CD14-positive monocyte (primary cell): ENCODE measurements at places on chromosomes 6 and 20.

DNA sequence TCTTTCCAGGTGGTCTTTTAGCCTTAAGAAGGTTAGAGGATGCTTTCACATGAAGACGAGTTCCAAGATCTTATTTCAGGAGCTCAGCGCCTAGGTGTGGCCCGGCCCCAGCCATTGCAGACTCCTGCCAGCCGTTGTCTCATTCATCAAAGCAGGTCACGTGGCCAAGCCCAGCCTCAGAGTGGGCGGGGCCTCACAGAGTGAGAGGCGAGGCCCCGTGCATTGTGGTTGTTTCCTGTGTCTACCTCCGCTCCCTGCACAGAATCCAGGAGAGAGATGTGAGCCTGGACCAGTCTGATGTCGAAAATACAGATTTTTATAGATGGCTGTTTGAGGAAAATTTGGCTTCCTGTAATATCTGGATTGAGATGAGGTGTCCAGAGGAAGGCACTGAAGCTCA lies 49.2 kb upstream of the CST5 start:
- no peak overlapping the region for H3K27ac ChIP-seq
- no peak overlapping the region for H3K4me3 ChIP-seq
- H3K4me1 ChIP-seq = no peaks in the 10 kb centered on the region
- no peak for DNase-seq

- no peaks in the 10 kb centered on the region for H3K36me3 ChIP-seq
- no peak overlapping the region for H3K4me3 ChIP-seq
- no peak for DNase-seq
Measured at GRCh38 chr20:52219441-52219840, 27.9 kb upstream of the ZFP64 start.

DNA sequence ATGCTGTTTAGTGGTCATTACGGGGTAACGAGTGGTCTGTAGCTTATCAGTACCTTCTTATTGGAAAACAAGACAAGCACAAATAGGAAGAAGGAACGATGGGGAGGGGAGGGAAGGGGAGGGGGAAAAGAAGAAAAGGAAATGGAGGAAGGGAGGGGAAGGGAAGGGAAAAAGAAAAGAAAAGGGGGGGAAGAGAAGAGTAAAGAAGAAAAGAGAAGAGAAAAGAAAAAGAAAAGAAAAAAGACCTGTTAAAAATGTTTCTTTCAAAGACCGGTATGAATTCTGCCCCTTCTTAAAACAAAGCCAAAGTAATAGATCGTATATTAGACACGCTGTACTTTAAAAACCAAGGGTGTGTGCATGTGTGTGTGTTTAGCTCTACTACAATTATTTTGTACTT lies 2.4 kb upstream of the TENT5A start:
- DNase-seq = no peak
- H3K27ac ChIP-seq = no peak overlapping the region
- no peaks in the 10 kb centered on the region for H3K36me3 ChIP-seq
- no peak overlapping the region for H3K4me3 ChIP-seq
- no peaks in the 10 kb centered on the region for H3K27me3 ChIP-seq
- peaks cover 40% of the 10 kb centered on the region for H3K4me1 ChIP-seq

- no peaks in the 10 kb centered on the region for H3K27me3 ChIP-seq
- H3K27ac ChIP-seq = peak overlapping the region; percentile 21
- no peaks in the 10 kb centered on the region for H3K36me3 ChIP-seq
- peak; percentile 23 for DNase-seq
- H3K4me1 ChIP-seq = no peaks in the 10 kb centered on the region
Measured at GRCh38 chr20:54123587-54124180, 50.1 kb downstream of the CYP24A1 start.

DNA sequence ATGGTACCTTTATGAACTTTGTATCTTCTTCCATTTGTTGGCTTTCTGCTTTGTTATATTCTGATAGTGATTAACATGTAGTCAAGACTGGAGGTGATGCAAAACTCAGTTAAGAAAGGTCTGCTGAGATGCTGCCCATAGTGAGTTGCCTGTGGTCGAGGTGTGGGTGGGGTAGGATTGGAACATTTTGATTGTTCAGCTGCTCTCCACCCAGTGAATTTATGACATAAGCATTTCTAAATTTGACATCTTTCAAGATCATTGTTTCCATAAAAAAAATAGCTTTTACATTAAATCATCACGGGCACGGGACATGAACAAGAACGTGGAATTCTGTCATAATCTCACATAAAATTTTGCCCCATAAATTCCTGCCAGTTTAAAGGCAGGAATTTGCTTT lies 146.6 kb upstream of the POU3F2 start:
- no peak overlapping the region for H3K27ac ChIP-seq
- H3K4me3 ChIP-seq = no peak overlapping the region
- no peaks in the 10 kb centered on the region for H3K36me3 ChIP-seq

GRCh38 chr20:59940956-59941294 lies 736 bp downstream of the FAM217B start:
- peak overlapping the region; percentile 97 for H3K27ac ChIP-seq
- peak overlapping the region; percentile 99 for H3K4me3 ChIP-seq
- H3K27me3 ChIP-seq = no peaks in the 10 kb centered on the region
- H3K36me3 ChIP-seq = peaks cover 44% of the 10 kb centered on the region
- peaks cover 59% of the 10 kb centered on the region for H3K4me1 ChIP-seq

GRCh38 chr6:88705601-88706000 lies 257.8 kb downstream of the RNGTT start:
- no peak overlapping the region for H3K27ac ChIP-seq
- H3K27me3 ChIP-seq = no peaks in the 10 kb centered on the region
- H3K4me3 ChIP-seq = no peak overlapping the region
- H3K4me1 ChIP-seq = no peaks in the 10 kb centered on the region

- peaks cover 22% of the 10 kb centered on the region for H3K4me1 ChIP-seq
- H3K27ac ChIP-seq = no peak overlapping the region
- no peak overlapping the region for H3K4me3 ChIP-seq
- no peak for DNase-seq
- H3K36me3 ChIP-seq = no peaks in the 10 kb centered on the region
Measured at GRCh38 chr6:105932440-105932839, 153.7 kb upstream of the PRDM1 start.

DNA sequence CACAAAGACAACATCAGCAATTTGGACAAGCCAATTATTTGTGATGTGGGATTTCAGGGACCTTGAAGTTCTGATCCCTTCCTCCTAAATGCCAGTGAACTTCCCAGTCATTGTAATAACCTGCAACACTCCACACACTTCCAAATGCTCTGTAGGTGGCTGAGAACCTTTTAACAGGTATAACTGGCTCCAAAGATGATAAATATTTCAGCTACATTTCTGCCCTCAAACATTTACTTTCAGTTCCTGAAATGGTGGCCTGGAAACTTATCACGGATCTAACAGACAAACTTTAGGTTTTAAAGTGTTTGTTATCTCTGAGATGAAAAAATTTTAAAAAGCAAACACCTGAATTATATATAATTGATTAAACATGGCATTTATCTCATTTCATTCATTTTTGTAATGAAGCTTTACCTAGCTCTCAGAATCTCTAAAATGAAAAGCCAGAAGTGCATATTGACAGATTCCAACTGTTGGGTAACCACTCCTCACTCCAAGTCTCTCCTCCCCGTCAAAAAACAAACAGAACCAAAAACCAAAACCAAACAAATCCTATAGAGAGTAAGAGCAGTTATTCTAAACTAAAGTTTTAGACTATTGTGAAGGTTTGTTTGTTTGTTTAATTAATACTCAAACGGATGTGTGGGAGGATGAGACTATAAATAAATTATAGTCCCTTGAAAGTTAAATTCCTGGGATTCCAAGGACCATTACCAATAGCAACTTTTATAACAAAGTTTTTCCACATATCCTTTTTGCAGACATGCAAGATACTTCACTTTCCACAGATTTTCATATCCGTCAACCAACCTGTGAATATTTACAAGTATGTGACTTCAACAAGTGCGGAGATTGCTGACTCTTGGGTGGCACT lies 12.4 kb upstream of the KIAA0408 start:
- peaks cover 2% of the 10 kb centered on the region for H3K4me1 ChIP-seq
- H3K27ac ChIP-seq = no peak overlapping the region
- peaks cover 12% of the 10 kb centered on the region for H3K27me3 ChIP-seq
- no peak for DNase-seq
- H3K4me3 ChIP-seq = no peak overlapping the region

GRCh38 chr6:43965628-43966373 lies 161.5 kb downstream of the MRPL14 start:
- H3K27ac ChIP-seq = no peak overlapping the region
- H3K4me3 ChIP-seq = no peak overlapping the region
- no peaks in the 10 kb centered on the region for H3K36me3 ChIP-seq
- DNase-seq = no peak
- H3K4me1 ChIP-seq = no peaks in the 10 kb centered on the region
- H3K27me3 ChIP-seq = no peaks in the 10 kb centered on the region

DNA sequence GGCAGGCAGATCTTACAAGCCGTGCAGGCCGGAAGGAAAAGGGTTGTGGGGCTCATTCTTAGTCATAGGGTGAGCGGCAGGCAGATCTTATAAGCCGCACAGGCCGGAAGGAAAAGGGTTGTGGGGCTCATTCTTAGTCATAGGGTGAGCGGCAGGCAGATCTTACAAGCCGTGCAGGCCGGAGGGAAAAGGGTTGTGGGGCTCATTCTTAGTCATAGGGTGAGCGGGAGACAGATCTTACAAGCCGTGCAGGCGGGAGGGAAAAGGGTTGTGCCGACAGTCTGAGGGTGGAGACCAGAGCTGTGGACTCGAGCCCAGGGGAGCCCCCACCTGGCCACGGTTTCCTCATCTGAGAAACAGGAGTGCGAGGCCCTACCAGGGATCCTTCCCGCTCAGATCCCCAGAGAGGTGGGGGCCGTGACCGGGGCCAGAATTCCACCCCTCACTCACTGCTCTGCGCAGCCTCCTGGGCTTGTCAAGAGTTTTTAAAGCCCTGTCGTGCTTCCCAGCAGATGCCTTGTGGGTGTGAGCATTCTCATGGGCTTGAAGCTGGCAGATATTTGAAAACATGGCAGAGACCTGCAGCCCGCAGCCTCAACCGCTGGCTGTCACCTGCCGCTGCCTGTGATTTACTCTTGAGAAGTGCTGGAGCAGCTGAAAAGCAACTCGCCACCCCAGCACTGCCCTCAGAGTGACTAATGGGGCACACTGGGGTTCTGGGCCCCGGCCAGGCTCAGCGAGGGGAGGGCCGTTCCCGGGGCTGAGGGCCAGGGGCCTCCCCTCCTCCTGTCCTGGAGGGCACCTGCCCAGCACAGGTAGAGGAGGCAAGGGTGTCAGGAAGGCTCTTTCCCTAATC lies 31.9 kb downstream of the NTSR1 start:
- peak; percentile 92 for DNase-seq
- peak overlapping the region; percentile 10 for H3K4me3 ChIP-seq
- H3K4me1 ChIP-seq = peaks cover 65% of the 10 kb centered on the region
- no peaks in the 10 kb centered on the region for H3K27me3 ChIP-seq
- peak overlapping the region; percentile 99 for H3K27ac ChIP-seq

DNA sequence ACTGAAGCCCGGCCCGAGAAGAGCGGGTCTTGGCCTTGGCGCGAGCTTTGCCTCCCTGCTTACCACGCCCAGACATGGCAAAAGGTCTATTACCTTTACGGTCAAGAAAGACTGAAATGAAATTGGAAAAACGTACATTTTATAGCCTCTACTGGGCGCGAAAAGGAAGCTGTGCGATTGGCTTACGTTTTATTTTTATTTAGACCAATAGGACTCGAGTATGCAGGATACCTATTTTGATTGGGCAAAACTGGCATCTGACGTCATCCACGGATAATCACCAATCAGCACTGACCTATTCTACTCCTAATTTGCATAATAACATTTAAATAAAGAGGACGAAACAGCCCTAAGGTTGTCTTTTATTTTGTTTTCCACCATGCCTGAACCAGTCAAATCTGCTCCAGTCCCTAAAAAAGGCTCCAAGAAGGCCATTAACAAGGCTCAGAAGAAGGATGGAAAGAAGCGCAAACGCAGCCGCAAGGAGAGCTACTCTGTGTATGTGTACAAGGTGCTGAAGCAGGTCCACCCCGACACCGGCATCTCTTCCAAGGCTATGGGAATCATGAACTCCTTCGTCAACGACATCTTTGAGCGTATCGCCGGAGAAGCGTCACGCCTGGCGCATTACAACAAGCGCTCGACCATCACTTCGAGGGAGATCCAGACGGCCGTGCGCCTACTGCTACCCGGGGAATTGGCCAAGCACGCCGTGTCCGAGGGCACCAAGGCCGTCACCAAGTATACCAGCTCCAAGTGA lies 97.4 kb downstream of the OR2B2 start:
- DNase-seq = peak; percentile 88
- no peaks in the 10 kb centered on the region for H3K36me3 ChIP-seq
- no peaks in the 10 kb centered on the region for H3K27me3 ChIP-seq
- H3K27ac ChIP-seq = peak overlapping the region; percentile 36

GRCh38 chr6:109242925-109243324 lies 139.3 kb downstream of the CD164 start:
- no peak overlapping the region for H3K4me3 ChIP-seq
- peak overlapping the region; percentile 61 for H3K27ac ChIP-seq
- no peaks in the 10 kb centered on the region for H3K36me3 ChIP-seq

GRCh38 chr6:116685437-116685993 lies 4.5 kb downstream of the KPNA5 start:
- DNase-seq = no peak
- H3K36me3 ChIP-seq = peaks cover 2% of the 10 kb centered on the region
- no peak overlapping the region for H3K4me3 ChIP-seq
- H3K27me3 ChIP-seq = no peaks in the 10 kb centered on the region
- peaks cover 15% of the 10 kb centered on the region for H3K4me1 ChIP-seq

GRCh38 chr6:107216197-107216933 lies 101.0 kb upstream of the BEND3 start:
- no peaks in the 10 kb centered on the region for H3K36me3 ChIP-seq
- H3K27me3 ChIP-seq = no peaks in the 10 kb centered on the region
- H3K4me1 ChIP-seq = no peaks in the 10 kb centered on the region
- no peak for DNase-seq
- H3K27ac ChIP-seq = no peak overlapping the region

- no peaks in the 10 kb centered on the region for H3K4me1 ChIP-seq
- no peak for DNase-seq
- H3K36me3 ChIP-seq = no peaks in the 10 kb centered on the region
- H3K27me3 ChIP-seq = no peaks in the 10 kb centered on the region
- H3K27ac ChIP-seq = no peak overlapping the region
Measured at GRCh38 chr6:156953479-156954146, 176.4 kb downstream of the ARID1B start.

- no peak overlapping the region for H3K27ac ChIP-seq
- H3K4me1 ChIP-seq = peaks cover 28% of the 10 kb centered on the region
- DNase-seq = no peak
Measured at GRCh38 chr6:83072726-83073125, 5.3 kb downstream of the DOP1A start.

GRCh38 chr6:65896140-65896539 lies 189.1 kb upstream of the EYS start:
- H3K4me1 ChIP-seq = no peaks in the 10 kb centered on the region
- no peaks in the 10 kb centered on the region for H3K36me3 ChIP-seq
- no peak overlapping the region for H3K4me3 ChIP-seq
- no peak overlapping the region for H3K27ac ChIP-seq
- no peak for DNase-seq
- H3K27me3 ChIP-seq = no peaks in the 10 kb centered on the region

DNA sequence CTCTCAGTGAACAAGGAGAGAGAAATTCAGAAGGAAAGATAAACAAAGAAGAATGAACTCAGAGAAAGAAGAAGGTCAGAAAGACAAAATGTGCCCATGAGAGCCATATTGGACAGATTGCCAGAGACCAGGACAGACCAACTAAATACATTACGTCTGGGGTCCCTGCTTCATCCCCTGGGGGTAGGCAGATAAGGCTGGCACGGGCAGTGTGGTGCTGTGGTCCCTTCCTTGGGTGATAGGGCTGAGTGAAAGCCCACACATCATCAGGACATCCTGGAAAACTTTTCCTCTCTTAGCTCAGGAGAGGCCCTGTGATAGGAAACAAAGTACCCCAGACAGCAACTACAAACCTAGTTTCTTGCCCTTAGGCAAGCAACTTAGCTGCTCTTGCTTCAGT lies 13.2 kb upstream of the ARMC12 start:
- DNase-seq = no peak
- no peaks in the 10 kb centered on the region for H3K27me3 ChIP-seq
- H3K27ac ChIP-seq = no peak overlapping the region
- H3K36me3 ChIP-seq = no peaks in the 10 kb centered on the region
- H3K4me1 ChIP-seq = peaks cover 93% of the 10 kb centered on the region
- H3K4me3 ChIP-seq = no peak overlapping the region
